ENCODE measurements at places on chromosomes 7 and 10.

DNA sequence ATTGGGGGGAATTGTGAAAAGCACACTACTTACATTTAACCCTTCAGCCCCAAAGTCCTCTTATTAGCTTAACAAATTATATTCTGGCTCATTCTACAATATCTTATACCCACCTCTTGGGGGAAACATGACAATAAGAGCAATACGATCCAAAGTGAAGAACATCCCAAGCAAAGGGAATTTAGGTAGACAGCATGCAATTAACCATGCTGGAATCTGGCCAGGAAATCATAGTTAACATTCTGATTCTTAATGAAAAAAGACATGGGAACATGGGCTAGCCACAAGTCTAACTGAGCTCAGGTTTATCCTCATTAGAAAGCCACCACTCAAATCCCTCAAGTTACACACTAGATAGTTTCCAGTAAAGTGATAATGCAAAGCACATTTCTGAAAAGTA, 241.9 kb upstream of the SLC26A5 start:
- peak; percentile 76 for DNase-seq

DNA sequence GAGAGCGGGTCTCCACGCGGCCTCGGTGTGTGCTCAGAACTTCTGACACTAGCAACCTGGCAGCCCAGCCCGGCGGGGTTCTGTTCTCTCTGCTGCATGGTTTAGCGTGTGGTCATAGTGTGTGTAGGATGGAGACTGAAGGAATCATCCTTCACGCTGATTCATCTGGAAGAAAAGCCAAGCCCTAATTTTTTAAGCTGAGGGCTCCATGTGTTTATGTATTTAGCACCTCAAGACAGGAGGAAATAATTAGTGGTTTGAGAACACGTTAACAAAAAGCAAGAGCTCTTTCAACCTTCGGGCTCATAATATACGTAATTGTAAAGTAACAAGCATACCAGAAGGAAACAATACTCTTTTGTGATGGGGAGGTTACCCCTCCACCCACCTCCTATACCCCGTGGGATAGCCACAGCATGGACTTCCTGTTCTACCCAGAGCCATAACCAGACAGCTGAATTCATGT, 504.6 kb upstream of the MKI67 start:
- DNase-seq = no peak

DNA sequence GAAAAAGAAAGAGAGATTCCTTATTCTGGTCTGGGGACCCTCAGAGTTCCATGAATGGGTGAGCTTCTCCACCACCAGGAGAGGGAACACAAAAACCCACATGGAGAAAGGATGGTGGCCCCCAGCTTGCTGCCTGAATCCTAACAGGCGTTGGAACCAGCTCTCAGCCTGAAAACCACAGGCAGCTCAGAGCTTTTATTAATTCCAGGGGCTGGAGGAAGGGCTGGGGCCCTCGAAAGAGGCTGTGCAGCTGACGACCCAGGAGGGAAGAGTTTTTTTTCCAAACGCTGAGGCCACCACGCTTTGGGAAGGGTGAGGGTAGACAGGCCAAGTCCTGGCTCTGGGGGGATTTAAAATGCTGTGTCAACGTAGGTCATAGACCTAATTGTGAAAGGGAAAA, 10.8 kb upstream of the ELN start:
- no peak for DNase-seq

- no peak for DNase-seq
These were observed 5.0 kb upstream of the LRIT2 start for GRCh38 chr10:84230359-84230758.

- peak; percentile 61 for DNase-seq
These were observed 428.3 kb downstream of the TNS3 start for GRCh38 chr7:47153576-47153975.

Data from cerebellar cortex (tissue), 1 donor.